ENCODE measurements at places on chromosomes 13 and 19.

GRCh38 chr19:495402-496111 lies 729 bp upstream of the MADCAM1 start:
- no peak for DNase-seq

GRCh38 chr13:21443171-21443570 lies 15.9 kb downstream of the ZDHHC20 start:
- no peak for DNase-seq

GRCh38 chr13:66780814-66781213 lies 449.3 kb downstream of the PCDH9 start:
- DNase-seq = no peak

DNA sequence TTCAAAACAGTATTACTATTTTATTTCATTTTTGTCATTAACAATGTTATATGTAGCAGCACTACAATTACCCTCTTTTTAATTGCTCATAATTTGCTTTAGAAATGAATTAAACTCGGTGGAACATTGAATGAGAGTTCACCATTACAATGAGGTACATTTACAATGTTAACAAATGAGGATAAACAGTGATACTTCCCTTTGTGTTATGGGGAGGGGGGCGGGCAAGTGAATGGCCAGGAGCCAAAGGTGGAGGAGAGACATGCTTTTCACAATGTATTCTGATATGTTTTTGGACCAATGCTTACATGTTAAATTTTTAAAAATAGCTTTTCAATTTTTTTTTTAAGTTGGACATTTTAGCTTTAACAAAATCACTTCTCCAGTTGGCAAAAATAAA lies 34.2 kb downstream of the NALCN start:
- no peak for DNase-seq

- no peak for DNase-seq
These were observed 7.0 kb downstream of the TBC1D4 start for GRCh38 chr13:75474956-75475355.

DNA sequence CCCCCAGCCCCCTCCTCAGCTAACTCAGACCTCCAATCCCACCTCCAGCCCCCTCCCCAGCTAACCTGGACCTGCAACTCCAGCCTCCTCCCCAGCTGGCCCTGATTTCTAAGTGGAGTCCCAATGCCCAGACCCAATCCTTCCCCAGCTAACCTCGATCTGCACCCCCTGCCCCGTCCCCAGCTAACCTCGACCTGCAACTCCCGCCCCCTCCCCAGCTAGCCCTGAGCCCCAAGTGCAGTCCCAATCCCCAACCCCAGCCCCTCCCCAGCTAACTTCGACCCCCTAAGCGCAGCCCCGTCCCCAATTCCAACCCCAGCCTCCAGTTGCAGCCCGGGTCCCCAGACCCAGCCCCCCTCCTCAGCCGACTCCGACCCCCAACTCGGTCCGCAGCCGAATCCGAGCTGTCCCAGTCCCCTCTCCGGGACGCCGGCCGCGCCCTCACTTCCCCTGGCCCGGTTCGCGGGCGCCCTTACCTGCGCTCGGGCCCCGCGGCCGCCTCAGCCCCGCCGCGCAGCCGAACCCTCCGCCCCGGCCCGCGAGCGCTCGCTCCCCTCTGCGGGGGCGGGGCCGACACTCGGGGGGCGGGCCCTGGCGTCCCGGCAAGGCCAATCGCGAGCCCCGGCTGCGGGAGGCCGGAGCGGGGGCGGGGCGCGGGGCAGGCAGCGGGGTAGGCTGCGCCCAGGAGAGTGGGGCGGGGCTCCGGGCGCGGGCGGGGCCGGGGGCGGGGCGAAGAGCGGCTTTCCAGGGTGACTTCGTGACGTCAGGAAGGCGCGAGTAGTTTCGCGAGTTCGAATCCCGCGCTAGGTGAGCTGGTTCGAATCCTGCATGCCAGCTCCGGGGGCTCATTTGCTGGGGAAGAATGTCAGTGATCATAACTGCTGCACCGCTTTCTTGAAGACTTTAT lies at the start of gene GNG7:
TSS of gene GNG7 (minus strand) at position 525 of the 907 bp plus-strand sequence. CDS start 182,006 bp downstream, outside the sequence.
- peak; percentile 94 for DNase-seq

GRCh38 chr13:114119196-114119595 lies 13.2 kb downstream of the RASA3 start:
- DNase-seq = no peak

DNA sequence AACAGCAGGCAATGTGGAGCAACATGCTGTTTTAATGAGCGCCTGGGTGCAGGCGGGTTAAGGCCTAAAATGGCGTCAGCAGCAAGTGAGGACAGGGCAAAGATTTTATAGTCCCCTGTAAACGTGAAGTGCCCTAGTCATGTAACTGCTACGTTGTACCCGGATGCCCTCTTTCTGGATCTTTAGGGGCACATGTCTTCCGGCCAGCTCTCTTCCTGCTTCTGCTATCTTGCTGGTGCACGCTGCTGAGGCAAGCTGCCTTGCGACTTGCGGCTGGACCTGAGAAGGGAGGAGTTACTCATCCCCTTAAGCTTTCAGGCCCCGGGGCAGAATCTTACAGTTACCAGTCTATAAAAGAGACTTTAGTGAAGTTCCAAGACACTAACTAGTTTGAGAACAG lies 303.6 kb upstream of the DACH1 start:
- DNase-seq = no peak

DNA sequence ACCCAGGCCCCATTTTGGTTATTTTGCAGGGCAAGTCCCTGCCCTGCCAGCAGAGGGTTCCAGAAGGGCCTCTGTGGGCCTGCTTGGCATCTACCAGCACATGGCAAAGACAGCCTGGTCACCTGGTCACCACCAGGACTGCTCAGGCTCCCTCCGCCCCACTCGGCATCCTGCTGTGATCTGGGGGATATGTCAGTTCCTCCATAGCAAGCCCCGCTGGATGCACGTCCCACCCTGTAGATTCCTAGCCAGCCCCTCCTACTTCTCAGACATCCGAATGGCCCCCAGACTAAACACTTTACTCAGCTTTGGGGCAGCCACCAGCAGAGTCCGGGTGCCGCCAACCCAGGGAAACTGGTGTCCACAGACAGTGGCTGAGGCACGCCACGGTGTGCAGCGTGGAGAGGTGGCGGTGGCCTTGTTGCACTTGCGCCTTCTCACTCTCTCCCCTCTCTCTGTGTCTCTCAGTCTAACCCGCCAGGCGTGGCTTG lies 31.8 kb upstream of the USE1 start:
- no peak for DNase-seq

DNA sequence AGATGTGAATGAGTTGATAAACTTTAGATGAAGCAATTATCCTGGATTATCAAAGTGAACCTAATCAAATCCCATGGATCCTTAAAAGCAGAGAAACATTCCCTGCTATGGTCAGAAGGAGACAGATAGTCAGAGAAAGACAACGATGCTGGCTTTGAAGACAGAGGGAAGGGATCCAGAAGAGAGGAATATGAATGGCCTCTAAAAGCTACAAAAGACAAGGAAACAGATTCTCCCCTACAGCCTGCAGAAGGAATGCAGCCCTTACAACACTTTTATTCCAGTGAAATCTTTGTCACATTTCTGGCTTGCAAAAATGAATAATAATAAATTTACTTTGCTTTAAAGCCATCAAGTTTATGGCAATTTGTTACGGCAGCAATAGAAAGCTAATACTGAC lies 1164.2 kb downstream of the PCDH17 start:
- DNase-seq = no peak

DNA sequence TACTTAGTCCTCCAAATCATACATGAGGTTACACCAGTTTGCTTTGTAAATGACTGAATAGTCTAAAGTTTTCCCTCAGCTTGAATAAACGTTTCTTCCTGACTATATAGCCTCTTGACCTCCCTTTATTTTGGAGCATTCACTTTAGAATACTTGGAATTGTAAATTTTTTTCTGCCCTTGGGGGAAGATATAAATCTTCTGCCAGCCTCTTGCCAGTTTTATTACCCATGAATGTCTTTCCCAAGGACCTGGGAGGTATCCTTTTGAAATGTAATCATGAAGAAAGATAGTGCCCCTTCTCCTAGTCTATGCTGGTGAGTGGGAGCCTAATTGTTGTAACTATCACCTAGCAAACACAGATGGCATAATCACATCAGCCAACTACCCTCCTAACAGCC lies 2033.9 kb upstream of the PCDH20 start:
- DNase-seq = no peak

DNA sequence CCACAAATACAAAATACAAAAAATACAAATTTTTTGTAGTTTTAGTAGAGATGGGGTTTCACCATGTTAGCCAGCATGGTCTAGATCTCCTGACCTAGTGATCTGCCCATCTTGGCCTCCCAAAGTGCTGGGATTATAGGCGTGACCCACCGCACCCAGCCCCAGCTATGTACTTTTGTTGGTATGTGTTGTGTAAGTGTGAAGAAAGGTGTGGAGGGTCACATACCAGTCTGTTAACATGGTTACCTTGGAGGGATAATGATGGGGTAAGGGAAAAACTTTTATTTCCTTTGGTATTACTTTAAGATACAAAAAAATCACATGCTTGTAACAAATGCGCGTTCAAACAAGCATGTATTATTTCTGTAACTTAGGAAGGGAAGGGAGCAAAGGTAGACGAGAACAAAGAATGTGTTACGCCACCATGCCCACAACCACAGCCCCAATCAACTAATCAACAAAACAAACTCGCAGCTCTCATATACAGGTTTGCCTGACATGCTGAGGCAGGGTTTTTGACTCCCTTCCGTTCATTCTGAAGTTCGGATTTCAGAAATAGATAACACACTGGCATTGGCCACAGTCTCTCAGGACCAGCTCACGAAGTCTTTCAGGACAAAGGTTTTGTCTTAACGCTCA lies 13.5 kb upstream of the VWA8 start:
- no peak for DNase-seq

- DNase-seq = no peak
These were observed 1490.3 kb downstream of the UQCRFS1 start for GRCh38 chr19:27722625-27723024.

DNA sequence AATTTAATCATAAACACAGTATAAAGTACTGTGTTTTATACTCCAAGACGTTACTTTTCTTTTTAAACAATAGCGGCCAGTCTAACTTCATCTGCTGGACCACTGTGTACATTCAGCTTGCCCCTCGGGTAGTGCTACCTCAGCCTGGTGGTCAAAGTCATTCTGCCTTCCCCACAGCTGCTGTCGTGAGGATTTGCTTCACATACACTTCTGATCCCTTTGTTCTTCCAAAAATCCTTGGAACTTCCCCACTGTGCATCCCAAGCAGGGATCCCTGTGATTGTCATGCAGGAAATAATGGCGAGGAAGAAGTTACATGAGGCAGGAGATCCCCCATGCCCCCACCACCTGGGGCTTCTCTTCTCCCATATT lies 234.9 kb upstream of the STARD13 start:
- no peak for DNase-seq

GRCh38 chr13:98927951-98928927 lies 49.6 kb downstream of the DOCK9 start:
- no peak for DNase-seq

DNA sequence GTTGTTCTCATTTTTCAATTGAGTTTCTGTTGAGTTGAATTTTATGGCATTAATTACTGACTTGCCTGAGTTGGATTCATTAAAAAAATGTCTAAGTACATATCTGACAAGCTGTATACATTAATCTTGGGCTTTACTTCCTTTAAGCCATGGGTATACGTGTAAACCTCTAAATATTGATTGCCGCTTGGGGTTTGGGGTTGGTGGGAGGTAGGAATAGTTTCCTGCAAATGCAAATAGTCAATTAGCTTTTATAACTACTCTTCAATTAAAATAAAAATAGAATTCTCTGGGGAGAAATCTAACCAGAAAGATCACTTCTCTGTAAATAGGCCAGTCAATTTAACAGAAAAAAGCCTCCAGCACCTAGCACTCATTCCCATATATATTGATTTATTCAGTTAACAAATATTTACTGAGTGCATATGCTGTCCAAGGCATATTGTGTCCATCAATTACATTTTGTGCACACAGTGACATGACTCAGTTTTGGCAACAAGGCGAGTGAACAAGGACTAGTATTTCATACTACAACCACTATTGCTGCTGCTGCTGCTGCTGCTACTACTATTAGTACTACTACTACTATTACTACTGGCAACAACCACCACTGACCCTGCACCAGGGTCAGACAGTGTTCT lies 306.8 kb downstream of the RFC3 start:
- no peak for DNase-seq

DNA sequence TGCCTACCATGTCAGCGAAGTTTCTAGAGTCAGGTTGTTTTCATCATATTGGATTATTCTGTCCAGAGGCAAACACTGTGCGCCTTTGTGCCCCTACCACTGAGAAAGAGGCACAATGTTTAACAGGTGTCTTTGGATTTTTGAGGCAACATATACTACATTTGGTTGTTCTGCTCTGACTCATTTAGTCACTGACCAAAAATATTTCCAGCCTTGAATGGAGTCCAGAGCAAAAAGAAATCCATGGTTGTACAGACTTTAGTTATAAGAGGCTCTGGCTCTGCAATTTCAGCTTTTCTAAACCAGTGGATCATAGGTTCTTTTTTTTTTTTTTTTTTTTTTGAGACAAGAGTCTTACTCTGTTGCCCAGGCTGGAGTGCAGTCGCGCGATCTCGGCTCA lies 35.7 kb downstream of the LACC1 start:
- DNase-seq = no peak

DNA sequence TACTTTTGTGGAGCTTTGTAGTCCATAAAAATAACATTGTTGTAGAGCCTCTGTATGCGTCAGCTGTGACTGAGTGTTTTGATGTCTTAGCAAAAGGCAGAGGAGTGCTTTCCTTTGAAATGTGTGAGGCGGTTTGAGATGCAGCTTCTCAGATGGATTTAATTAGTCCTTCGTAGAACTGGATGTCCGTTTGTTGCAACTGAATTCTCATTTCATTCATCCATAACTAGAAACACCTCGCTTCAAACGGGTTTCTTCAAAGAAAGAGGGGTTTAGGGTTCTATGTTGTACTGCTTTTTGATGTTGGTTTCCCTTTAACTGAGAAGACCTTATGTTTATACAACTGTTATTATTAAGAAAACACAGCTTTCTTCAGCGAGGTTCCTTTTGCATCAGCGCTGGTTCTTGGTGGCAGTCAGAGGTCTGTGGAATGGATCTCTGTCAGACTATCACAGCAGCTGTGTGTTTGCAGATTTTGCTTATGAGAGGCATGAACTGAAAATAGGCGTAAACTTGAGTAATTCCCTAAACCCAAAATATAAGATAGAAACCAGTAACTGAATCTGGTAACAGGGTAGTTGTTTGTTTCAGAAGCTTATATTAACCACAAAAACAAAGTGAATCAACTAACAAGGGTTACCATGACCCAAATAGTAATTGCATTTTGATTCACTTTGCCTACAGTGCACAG lies 194.4 kb downstream of the GGACT start:
- no peak for DNase-seq

GRCh38 chr13:44989941-44990340 lies 603 bp downstream of the GPALPP1 start:
- DNase-seq = no peak

- no peak for DNase-seq
These were observed 383.0 kb upstream of the SLITRK1 start for GRCh38 chr13:84265257-84265764.

Measured in LoVo (cell line).